Thoracic aorta (tissue), 2 donors: ENCODE measurements at places on chromosomes 12 and 14.

- no peak for DNase-seq
Observed at GRCh38 chr12:56568146-56568545, 46.5 kb downstream of the RBMS2 start.

GRCh38 chr14:89588016-89588415 is 171.0 kb upstream of the FOXN3 start:
- DNase-seq: no peak

GRCh38 chr12:119412811-119413794 is 78.6 kb downstream of the CCDC60 start:
- no peak for DNase-seq

DNA sequence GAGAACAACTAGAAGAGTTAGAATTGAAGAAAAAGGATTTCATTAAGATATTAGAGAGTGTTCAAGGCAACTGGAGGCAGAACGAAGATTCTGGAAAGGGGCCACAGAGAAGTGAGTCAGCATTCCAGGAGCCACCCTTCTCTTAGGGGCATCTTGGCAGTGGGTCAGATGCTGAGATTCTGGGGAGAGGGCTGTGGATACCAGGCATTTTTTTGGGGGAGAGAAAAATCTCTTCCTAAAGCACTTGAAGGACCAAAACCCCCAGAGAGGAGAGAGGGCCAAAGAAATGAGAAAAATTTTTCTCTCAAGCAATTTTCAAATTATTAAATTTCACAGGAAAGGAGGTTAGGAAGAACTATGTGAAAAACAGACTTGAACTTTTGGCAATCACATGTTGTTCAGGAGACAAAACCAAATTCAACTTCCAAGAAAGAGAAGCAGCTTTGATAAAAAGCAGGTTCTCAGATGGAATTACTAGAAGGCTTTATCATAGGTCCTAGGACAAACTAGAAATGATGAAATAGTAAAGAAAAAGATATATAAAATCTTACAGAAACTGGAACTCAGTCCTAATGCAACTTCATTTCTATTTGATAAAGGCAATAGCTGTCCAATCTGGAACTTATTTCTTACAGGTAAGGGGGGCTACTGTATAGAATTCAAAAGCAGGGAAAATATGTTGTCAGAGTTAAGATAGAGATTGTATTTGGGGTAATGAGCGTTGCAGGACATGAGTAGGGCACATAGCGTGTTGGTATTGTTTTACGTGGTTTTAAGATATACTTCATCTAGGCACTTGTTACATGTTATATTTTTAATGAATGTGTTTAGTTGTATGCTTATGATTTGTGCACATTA is 1.1 kb upstream of the CLEC2D start:
- no peak for DNase-seq

DNA sequence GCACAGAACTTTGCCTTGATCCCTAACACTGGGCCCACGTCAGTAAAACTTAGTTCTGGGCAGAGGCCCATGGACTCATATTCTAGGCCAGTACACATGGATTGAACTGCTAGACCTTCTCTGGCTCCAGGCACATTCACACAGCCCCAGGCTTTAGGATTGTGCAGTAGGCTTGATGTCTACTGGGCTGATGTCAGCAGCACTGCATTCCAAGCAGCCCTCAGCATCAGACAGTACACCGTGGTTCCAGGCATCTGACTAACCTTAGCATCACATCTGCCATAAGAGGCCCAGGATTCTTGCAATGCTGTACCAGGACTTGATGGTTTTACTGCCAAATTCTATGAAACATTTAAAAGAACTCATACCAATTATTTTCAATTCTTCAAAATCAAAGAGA is 301.9 kb downstream of the CCER1 start:
- DNase-seq: no peak

- DNase-seq: no peak
Observed at GRCh38 chr12:89882050-89882449, 173.4 kb upstream of the ATP2B1 start.

DNA sequence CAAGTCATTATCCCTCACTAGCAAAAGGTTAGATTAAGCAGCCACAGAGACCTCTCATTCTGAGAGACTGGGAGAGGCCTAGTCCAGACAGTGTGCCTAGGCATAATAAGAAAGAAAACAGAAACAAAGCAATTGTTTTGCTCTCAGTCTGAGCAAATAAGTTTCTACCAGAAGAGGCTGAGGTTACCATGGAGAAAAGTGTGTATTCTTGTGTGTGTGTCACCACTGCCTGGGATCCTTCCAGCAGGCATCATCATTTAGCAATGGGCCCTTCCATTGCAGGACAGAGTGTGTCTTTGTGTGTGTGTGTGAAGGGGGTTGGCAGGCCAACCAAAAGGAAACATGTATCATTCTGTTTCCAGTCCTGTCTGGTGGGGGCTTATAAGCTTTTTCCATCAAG is 3.7 kb downstream of the EFS start:
- no peak for DNase-seq

DNA sequence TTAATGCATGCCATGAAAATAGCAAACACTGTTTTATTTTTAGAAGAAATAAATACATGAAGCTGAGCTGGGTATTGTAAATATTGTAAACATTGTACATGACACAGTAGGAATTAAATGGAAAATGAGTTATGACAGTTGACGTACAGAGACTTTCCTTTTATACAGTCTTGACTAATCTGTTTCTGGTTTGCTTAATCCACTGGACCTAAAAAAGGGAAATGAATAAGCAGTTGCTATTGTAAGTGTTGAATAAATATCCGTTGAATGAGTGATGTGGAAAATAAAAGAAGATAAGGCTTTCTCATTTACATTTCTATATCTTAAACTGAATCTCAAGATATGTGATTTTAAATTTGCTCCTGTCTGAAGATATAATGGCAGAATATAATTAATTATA is 15.0 kb downstream of the PMCH start:
- DNase-seq: no peak

GRCh38 chr12:122064025-122064777 is 14.4 kb upstream of the MLXIP start:
- DNase-seq: no peak

DNA sequence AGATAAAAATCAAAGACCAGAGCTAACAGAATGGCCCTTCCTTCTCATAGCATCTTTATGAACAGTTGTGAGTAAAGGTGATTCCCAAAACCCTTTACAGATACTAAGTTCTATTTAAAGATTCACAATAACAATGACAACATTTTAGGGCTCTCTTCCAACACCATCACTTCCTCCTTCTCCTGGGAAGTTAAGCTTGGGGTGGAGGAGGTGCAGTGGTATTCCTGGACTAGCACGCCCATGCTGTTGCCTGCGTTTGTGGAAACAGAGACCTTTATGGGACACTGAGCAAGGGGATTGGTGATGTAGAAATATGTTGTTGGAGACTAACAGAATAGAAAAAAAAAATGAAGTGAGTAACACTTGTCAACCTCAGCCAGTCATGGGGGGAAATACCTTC is 22.5 kb downstream of the SYNE2 start:
- DNase-seq: no peak

- DNase-seq: no peak
Observed at GRCh38 chr14:76793324-76793723, 19.4 kb downstream of the ANGEL1 start.

DNA sequence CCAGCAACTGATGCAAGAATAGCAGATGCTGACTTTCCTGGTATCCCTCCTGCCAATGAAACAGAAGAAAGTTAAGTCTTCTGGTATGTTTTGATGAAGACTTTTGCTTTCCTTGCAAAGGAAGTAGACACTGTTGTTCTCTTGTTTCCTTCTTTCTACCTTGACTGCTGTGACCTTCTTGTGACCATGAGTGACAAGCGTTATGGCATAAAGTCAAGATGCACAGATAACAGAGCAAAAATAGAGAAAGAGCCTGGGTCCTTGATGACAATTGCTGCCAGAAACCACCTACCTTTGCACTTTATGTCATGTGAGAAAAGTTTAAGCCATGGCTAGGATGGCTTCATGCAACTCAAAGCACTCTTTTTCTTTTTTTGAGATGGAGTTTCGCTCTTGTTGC is 49.2 kb upstream of the LTA4H start:
- DNase-seq: no peak

DNA sequence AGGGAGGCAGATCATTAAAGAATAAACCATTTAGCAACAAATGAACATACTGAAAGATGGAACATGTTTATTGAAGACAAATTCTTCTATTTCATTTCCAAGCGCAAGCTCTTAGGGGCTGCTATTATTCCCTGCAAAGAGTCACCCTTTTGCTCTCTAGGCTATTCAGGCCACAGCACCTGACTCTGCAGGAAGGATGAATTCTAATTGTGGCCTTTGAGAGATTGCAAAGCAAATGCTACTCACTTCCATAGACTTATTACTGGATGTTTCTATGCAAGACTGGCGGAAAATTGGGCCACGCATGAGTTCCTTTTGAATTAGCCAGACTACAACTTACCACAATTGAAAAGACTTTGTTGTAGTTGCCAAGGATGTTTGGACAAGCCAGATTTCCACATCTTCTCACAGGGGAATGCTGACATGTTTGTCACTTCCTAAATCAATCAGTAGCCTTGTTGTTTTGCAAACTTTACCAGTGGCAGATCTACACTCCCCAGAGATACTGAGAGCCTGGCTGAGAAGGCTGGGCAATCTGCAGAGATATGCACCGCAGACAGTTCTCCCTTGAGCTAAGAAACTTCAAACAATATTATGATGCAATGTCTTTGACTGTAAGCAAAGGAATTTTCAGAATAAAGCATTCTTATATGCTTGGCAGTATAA is 334.3 kb upstream of the SYT1 start:
- DNase-seq: no peak

- DNase-seq: no peak
Observed at GRCh38 chr12:25833657-25834056, 124.8 kb upstream of the RASSF8 start.

GRCh38 chr12:119864591-119864990 is 12.5 kb downstream of the CIT start:
- DNase-seq: no peak

GRCh38 chr12:93521225-93522080 is 51.0 kb upstream of the SOCS2 start:
- DNase-seq: no peak

DNA sequence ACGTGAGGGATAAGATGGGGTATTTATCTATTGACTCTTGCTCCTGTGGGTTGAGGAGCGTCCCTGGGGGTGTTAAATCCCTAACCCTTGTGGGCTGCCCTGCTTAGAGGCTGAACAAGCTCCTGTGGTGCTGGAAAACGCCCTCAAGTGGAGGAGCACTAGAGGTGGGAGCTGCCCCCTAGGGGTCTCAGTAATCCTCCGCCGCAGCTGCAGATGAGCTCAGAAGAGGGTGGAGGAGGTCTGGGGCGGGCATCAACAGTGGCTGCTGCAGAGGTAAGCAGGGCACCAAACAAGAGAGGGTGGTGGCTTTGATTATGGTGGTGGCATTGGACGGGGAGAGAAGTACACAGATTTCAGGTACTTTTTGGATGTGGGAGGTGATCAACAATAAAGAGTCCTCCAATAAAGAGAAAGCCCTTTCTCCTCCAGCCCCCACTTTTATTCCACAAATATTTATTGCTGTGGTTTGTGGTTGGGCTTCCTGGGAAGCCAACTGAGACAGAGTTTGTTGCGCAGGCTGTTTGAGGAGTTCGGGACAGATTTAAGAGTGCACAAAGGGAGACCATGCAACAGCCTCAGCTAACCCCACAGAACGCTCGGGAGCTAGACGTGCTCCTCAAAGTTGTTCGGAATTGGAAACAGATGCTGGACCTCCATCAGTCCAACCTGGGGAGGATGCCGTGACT is 179.9 kb downstream of the ADCK1 start:
- no peak for DNase-seq

DNA sequence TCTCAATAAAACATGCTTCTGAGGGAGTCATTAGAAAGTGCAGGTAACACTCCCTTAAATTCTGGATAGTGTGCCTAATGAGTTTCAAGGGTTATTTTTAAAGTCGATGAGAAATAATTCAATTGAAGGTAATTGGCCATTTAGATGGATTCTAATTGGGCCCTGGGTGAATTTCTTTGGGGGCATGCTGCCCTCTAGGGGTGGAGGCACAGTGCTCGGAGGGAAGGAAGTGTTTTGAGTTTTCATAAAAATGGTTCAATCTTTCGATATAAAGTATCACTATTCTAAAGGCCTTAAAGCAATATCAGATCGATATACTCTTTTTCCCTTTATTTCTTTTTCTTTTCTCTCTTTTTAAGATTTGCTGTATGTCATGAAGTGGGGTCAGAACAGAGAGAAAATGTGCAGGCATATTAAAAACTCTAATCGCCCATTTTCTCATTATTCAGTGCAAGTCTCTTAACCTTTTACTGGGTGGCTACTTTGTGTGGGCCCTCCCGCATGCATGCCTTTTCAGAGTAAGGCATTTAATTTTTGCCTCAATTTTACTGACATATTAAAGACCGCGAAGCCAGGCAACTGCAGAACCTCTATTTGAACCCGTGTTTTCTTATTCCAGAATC is 25.5 kb downstream of the NKX2-8 start:
- no peak for DNase-seq
